Osteocyte (in vitro differentiated cells): ENCODE measurements at places on chromosomes 7 and 10. TPM values are rescaled to one million over a fixed set of nuclear protein-coding genes. Genes with fewer than 3 reads are reported as not detected.

Gene OLAH
- 0.59 TPM in 1 of 2 replicates, not detected in the other for total RNA-seq

Gene NEBL
- 0.30 and 0.31 TPM in 2 replicates for total RNA-seq

DNA sequence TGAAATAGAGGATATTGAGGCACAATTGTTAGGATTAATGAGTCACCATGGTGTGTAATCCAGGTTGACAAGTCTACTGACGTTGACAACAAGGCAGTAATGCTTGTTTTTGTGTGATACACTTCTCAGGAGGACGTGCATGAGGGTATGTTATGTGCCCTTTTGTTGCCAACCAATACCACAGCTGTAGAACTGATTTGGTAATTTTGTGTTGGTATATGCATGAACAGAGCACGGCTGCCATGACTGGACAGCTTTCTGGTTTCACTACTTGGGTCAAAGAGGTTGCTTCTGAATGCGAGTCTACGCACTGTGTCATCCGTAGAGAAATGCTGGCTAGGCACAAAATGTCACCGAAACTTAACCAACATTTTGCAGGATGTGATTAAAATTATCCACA is 32.9 kb downstream of the PHTF2 start:
- no peak overlapping the region for H3K4me3 ChIP-seq
- DNase-seq = no peak
- H3K27ac ChIP-seq = no peak overlapping the region
- no peaks in the 10 kb centered on the region for H3K36me3 ChIP-seq
- no peaks in the 10 kb centered on the region for H3K27me3 ChIP-seq
- H3K4me1 ChIP-seq = peaks cover 22% of the 10 kb centered on the region

DNA sequence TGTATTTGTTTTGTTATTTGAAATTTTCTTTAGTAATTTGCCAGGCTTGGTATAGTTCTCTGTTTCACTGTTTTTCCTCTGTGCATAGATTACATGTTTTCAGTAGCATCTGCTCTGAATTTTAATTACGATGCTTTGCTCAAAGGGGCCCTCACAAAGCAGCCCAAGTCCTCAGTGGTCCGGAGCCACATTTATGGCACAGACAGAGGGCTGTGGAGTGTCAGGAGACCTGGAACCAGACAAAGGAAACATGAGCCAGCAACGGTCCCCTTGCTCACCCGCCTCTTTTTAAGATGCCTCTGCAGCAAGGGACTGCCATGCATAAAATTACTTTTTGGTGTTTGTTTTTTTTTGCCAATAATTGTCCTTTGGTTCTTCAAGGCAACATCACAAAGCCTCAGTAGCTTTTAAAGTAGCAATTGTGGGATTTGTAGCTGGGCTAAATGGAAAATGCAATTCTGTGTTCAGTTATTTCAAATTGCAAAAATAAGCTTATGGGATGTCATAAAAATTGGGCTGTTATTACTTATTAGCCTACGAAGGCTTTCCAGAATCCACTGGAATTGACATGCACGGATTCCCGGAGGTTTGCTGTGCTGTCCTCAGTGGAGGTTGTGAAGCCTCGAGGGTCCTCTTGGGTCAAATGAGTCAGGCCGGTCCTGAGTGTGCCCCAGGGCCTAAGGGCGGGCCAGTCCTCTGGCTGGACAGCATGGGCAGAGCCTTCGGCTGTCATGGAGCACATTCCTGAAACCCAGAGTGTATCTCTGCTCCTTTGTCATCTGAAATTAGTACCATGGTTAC is 422.8 kb downstream of the GLRX3 start:
- no peaks in the 10 kb centered on the region for H3K36me3 ChIP-seq
- no peaks in the 10 kb centered on the region for H3K4me1 ChIP-seq
